ENCODE measurements at places on chromosomes 4 and X.

- DNase-seq = no peak
These were observed 28.6 kb downstream of the BEX3 start for GRCh38 chrX:103405009-103405333.

DNA sequence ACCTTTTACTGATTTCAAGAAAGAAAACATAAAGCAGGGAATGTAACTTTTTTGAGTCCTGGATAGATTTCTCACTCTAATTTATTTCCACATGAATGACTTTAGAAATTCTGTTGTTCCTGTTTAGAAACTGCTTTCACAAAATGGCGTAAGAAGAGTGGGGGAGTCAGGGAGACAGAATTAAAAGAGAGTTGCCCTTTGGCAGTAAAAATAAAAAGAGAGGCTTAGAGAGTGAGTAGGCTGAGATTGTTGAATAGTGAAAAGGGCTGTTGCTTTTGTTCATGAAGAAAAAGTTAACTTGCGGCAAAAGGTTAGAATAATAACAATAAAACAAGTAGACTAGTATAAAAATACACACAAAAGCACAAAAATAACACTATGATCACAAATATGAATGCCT is 166.1 kb downstream of the TBCK start:
- DNase-seq = no peak

DNA sequence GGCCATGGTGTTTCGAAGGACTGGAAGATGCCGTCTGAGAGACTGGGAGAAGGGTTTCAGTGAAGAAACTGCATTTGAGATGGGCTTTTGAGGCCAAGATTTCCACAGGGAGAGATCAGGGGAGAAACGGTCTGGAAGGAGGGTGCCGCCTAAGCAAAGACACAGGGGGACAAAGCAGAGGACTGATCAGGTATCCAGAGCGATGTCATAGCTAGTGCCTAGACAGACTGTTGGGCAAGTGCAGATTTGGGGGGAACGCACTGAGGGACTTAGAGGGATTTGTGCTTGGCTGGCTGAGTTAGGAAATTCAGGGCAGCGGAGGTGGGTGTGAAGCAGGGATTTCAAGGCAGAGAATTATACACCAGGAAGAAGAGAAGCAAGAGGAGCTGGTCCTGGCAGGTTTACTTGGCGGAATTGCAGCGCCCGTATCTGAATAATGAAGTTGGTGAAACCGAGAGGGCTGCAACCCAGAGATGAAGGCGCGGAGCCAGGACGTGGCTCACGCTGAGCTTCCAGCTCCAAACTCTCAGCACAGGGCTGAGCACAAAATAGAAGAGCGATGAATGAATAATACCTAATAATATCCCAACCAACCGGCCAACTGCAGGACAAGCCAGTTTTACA is 106.9 kb downstream of the MAML3 start:
- DNase-seq = no peak

- DNase-seq = no peak
These were observed 22.8 kb upstream of the ARHGAP24 start for GRCh38 chr4:85452058-85452731.

DNA sequence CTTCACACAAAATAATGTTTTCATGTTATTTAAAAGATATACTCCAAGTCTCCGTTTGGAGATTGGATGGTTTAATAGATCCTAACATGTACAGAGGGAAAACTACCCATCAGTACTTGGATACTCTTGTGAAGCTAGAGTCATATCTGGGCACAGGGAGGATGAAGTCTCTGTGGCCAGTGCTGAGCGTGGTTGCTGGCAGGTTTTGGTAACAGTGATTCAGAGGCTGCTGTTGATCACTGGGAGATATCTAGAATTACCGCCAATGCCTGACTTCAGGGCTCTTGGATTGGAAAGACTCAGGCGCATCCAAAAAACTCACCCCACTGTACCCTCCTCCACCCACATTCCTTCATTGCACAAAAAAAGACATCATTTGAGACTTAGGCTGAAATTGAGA is 107.2 kb upstream of the PGRMC2 start:
- DNase-seq = peak; percentile 75

DNA sequence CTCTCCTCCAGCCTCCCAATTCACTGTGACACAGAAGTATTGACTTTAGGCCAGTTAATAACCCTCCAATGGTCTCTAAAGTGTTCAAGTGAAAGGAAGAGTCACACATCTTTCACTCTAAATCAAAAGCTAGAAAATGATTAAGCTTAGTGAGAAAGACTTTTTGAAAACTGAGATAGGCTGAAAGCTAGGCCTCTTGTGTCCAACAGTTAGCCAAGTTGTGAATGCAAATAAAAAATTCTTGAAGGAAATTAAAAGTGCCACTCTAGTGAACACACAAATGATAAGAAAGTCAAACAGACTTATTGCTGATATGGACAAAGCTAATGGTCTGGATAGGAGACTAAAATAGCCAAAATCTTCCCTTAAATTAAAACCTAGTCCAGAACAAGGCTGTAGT is 687.2 kb downstream of the TRIML1 start:
- no peak for DNase-seq

DNA sequence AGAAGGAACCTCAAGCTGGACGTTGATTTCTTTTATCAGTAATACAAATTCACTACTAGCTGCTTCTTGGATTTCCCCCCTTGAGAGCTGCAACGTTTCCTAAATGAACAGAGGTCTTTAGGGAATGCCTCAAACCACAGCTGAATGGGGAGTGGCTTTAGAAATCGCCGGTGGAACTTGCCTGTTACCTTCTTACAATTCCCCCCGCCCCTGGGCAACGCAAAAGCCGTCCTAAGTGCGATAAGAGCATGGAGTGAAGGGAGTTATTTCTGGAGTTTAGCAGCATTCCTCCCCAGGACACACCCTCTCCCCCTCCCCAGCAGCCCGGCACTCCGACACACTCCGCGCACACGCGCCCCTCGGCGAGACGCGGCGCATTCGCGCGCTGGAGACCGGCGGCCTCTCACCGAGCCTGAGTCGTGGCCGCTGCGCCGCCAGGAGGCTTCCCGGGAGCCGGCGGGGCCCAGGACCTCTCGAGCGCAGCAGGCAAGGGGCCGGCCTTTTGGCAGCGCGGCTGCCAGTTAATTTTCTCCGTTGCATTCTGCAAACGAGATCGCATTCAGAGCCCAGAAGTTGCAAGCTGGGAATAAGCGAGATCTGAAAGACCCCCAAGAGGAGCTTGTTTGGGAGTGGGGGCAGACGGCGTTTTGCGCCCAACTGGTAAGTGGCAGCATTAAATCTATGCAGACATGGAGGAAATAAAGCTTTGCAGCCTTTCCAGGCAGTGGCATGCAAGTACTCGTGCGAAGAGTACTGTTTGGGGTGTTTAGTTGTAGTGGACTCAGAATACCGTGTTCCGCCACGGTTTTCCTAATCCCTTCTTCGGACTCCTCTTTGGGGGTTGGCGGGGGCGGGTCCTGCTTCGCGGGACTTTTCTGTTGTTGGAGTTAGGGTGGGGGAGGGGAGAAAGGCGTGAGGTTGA is 134.7 kb downstream of the PALLD start:
- DNase-seq = peak; percentile 77

GRCh38 chrX:40933132-40933705 is 152.0 kb upstream of the USP9X start:
- peak; percentile 35 for DNase-seq

DNA sequence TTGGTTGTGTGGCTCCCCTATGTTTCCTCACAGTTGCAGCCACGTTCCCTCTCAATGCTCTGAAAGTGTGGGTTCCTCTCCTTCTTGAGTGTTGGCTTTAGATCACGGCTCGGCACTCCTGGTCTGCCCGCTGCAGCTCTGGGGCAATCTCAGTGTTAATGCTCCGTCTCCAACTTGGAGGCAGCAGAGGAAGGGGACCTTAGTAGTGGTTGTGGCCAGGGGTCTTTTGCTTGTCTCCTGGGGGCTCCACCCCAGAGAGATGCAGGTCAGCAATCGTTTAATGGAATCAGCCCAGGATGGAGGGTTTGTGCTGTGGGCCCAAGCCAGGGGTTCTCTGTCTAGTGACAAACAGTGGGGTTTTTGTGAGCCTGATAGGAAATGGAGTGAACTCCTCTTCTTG is 849.4 kb upstream of the DIAPH2 start:
- DNase-seq = no peak

GRCh38 chr4:54695337-54695736 is 37.6 kb downstream of the KIT start:
- DNase-seq = no peak

GRCh38 chr4:14138106-14138505 is 510.6 kb upstream of the BOD1L1 start:
- no peak for DNase-seq
